ENCODE measurements at places on chromosomes 12 and 14.

DNA sequence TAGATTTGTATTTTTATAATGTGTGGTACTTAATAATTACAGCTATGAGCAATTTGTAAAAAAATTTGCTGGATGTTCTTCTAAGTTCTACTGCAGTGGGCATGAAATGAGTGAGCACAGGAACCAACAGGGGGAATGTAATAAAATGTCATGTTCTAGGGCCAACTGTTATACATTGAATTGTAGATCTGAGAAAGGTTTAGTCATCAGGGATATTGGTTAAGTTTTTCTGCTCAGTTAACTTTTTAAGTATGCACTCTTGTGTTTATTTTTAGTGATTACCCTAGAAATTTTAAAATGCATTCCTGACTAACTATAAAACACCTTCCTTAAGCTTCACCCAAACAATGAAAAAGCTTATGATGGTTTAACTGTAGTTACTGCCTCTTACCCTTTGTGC, 101.8 kb downstream of the CAND1 start:
- no peak for DNase-seq

GRCh38 chr12:132075026-132075713, 68.9 kb downstream of the DDX51 start:
- DNase-seq = no peak

DNA sequence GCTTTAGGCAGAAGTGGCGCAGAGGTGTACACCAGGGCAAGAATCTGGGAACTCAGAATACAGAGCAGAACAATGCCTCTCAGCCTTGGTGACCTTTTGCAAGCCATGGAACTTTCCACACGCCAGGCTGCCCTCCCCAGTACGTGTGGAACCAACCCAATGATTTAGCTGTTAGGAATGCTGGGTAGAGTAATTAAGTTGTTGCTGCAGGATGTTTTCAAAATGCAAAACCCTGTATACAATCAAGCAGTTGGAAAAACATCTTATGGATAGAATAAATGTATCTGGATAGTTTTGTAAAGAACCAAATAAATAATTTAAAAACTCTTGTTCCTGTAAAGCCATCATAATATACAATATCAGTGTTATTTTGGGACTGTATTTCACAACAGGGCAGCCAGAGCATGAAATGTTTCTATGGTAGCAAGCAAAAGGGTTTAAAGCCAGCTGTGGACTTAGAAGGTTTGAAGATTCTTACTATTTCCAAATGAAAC, 19.4 kb downstream of the PPP1R36 start:
- no peak for DNase-seq

GRCh38 chr14:104868811-104869572, 3.9 kb downstream of the CEP170B start:
- no peak for DNase-seq

DNA sequence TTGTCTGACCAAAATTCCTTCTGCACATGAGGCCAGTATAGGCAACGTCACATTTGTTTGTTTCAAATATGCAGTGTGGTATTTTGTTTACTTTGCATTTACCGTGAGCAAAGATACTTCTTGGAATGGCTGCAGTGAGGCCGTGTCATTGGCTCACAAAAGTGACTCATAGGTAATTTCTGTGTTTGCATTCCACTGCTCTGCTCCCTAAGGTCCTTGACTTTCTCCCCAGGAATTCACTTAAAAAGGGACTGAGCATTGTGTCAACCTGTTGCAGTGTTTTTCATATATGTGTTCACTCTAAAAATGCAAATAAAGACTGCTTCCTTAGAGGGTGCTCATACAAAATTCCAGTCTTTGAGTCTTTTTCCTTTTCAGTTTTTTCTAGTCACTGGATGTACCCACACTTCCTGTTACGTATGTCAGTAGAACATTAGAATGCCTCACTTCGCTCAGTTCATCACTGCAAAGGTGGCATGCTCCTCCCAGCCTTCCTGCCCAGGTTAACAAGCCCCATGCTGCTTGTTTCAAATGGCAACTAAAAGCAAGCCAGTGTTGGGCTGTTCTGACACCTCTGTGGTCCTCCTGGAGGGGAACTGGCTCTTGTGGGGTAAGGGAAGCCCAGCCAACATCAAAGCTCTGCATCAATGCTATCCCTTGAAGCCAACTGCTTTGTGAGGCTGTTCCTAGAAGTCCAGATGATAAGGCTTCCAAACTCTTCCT, 9.1 kb downstream of the C12orf76 start:
- peak; percentile 40 for DNase-seq

Data from stimulated activated CD4-positive, alpha-beta T cell treated with anti-CD3 and anti-CD28 coated beads, Interleukin-4, amount 100 ng/mL, for 4 hours (primary cell).